ENCODE measurements at places on chromosomes 12 and 14.

DNA sequence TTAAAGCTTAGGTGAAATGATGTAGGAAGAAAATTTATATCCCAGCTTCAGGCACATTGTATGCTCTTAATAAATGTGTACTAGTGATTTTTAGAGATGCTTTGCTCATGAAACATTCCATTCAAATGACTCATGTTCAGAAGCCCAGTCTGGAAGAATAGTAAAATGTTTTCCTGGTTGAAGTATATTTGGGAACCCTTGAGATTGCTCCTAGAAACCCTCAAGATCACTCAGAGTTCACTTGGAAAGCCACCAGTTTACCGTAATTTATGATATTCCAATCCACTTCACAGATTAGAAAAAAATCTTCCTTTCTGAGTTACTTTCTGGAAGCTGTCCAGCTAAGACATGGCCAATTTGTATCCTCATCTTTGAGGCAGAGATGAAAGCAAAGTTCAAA is 186.4 kb downstream of the SYT10 start:
- DNase-seq: no peak

- DNase-seq: no peak
Observed at GRCh38 chr12:128974881-128975280, 121.6 kb downstream of the GLT1D1 start.

- no peak for DNase-seq
Observed at GRCh38 chr14:23482823-23483148, 13.3 kb downstream of the NGDN start.

DNA sequence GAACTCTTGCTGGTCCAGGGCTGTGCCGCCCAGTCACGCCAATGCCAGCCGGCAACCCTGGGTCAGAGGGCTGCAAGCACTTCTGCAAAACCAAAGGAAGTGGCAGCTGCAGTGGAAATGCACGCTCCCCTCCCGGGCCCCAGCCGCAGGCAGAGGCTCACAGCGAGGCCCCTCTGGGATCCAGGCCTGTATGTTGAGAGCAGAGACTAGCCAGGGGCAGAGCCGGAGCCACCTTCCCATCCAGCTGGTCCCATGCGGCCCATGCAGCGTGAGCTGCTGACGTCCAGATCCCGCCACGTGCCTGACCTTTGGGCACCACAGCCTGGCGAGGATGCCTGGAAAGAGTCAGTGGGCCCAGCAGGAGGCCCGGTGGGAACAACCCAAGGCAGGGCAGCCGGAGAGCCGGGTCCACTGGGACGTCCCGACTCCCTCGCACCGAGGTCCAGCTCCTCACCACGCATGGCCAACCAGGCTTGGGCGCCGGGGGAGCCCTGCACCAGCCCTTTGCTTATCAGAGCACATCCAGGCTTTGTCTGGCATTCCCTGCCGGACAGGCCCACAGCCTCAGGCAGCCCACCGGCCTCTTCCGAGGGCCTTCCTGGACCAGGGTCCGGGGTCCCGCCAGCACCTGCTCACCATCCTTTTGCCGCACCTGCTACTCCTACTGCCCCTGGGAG is 4.3 kb downstream of the GPR132 start:
- DNase-seq: peak; percentile 66

DNA sequence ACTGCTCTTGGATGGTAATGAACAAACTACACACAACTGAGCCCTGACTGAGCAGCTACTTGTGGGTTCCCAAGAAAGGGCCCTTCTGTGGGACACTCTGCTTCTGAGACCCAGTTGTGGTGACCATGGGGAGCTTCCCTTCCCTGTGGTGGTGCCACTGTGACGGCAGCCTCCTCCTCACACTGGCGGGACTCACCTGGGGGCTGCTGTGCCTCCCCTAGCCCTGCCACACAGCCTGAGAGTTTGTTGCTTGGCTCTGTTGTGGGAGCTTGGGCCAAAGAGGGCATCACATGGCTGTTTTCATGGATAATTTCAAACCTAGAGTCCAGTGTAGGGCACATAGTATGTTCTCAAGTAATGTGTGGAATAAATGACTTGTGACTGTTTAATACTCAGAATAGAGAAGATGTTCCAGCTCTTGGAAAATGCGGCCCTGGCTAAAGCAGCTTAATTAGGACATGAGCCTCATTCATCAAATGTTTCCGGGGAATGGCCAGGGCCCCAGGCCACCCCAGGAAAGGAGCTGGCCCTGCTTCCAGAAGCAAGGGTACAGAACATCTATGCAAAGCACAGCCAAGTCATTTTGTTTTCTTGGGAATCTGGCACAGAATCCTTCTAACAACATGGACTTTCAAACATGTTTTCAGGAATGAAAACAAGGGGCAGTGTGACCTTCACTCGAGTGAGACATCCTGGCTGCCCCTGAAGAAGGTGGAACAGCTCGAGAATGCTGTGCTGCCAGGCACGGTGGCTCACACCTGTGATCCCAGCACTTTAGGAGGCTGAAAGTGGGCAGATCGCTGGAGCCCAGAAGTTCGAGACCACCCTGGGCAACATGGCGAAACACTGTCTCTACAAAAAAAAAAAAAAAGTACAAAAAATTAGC is 21.2 kb downstream of the ZFYVE21 start:
- DNase-seq: peak; percentile 35

DNA sequence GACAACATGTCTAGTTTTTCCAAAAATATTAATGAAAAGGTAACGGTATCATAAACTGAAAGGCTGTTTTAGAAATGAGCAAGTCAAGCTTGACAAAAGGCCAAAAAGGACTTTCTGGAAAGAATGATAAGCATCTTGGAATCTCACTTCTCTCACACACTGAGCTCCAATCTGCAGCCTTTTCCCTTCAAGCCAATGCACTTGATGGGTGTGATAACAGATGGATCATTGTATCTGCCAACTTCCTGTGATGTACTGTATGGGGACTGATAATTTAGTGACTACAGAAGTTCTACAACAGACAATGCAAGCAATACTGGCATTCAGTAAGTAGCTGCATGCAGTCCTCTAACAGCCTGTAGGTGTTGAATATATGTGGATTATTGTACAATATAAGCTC is 147.1 kb downstream of the MED13L start:
- DNase-seq: no peak

- no peak for DNase-seq
Observed at GRCh38 chr12:57752668-57753000, 524 bp upstream of the CDK4 start.

GRCh38 chr12:82870771-82871377 is 184.2 kb downstream of the TMTC2 start:
- DNase-seq: no peak

- peak; percentile 76 for DNase-seq
Observed at GRCh38 chr12:53989227-53990113, 4.5 kb downstream of the HOXC10 start.

- no peak for DNase-seq
Observed at GRCh38 chr12:103495469-103496456, at the start of gene C12orf42. Gene C12orf42, minus strand, starts transcription at chr12:103495968. Its CDS starts 17,542 bp downstream, at chr12:103478426.

DNA sequence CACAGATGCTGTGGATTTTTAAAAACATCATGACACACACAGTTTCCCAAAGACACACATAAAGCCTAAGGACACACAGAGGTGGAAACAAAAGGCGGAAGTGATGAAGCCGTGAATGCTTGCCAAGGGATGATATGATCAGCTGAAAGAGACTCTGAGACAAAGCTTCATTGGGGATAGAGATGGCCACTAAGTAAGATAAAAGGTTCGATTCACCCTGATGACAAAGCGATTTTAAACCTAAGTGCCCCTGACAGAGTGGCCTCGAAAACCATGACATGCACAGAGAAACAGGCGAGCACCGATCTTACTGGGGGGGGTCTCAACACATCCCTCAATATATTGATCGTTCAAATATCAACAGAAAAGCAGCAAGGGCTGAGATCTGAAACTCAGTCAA is 20.3 kb upstream of the EIF5 start:
- DNase-seq: no peak

DNA sequence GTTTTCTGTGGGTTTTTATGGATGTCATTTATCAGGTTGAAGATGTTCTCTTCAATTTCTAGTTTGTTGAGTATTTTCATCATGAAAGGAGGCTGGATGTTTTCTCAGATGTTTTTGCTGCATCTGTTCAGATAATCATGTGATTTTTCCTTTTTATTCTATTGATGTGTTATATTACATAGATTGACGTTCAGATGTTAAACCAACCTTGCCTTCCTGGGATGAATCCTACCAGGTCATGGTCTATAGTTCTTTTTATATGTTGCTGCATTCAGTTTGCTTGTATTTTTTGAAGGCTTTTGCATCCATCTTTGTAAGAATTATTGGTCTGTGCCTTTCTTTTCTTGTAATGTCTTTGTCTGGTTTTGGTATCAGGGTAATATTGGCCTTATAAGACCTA is 43.9 kb upstream of the LYZ start:
- no peak for DNase-seq

GRCh38 chr14:21072781-21073339 is 2.8 kb downstream of the ARHGEF40 start:
- no peak for DNase-seq

DNA sequence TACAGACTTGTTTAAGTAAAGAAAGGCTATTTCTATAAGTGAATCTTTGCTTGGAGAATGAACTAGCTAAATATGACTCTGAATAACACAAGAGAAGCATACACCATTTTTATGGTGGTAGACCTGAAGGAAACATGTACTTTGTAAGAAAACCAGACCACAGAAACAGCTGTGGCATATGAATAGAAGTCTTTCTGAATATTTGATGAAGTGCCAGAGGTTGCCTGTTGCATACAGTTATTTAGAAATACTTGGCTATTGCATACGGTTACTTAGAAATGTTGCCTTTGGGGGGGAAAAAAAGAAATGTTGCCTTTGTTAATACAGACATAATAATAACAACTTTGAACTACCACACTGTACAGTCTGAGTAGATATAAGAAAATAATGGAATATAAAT is 16.8 kb upstream of the LEMD3 start:
- no peak for DNase-seq

DNA sequence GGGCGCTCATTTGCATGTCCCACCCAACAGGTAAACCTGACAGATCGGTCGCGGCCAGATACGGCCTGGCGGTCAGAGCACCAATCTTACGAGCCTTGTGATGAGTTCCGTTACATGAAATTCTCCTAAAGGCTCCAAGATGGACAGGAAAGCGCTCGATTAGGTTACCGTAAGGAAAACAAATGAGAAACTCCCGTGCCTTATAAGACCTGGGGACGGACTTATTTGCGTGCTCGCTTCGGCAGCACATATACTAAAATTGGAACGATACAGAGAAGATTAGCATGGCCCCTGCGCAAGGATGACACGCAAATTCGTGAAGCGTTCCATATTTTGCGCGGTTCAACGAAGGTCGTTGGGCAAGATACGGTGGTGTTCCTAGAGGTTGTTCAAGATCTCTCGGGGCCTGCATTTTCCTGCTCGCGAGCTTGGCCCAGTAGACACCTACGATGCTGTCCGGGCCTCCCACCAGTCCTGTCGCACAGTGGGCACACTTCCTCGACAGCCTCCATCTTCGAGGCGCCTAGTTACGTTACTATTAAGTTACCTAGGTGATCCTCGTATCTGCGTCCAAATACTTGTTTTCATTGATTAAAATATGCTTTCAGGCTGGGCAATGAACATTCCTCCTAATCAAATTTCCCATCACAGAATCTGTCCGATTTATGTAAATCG is at the start of gene RNU6-7:
Gene RNU6-7, plus strand, starts transcription at position 230 of the 675 bp plus-strand sequence.
- no peak for DNase-seq

GRCh38 chr14:89399594-89400068 is 17.4 kb downstream of the FOXN3 start:
- DNase-seq: peak; percentile 42

- DNase-seq: no peak
Observed at GRCh38 chr14:51789114-51789513, 71.3 kb upstream of the GNG2 start.

GRCh38 chr12:70426620-70427019 is 60.5 kb downstream of the KCNMB4 start:
- no peak for DNase-seq

DNA sequence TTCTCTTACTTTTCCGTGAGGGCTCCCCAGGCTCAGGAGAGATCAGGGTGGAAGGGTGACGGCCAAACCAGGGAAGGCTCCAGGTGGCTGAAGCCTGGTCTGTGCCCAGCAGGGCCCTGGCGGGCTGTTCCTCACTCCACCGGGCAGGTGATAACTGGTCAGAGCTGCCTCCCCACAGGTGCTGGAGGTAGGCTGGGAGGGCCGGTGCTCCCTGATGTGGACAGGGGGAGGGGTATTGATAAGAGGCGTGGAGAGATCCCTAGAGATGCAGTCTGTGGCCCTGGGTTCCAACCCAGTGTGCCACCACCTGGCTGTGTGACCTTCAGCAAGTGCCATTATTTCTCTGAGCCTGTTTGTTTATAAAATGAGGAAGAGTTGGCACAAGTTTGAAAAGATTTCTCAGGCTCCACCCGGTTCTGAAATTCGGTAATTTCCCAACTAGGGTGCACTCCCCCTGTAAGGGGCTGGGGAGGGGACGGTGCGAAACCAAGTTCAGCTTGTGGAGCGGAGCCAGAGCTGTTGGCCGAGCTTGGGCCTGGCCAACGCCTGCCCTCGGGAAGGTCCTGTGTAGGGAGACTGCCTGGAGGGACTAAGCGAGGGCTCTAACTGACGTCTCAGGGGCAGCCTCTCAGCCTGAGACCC is 1.0 kb upstream of the NR4A1 start:
- peak; percentile 83 for DNase-seq

DNA sequence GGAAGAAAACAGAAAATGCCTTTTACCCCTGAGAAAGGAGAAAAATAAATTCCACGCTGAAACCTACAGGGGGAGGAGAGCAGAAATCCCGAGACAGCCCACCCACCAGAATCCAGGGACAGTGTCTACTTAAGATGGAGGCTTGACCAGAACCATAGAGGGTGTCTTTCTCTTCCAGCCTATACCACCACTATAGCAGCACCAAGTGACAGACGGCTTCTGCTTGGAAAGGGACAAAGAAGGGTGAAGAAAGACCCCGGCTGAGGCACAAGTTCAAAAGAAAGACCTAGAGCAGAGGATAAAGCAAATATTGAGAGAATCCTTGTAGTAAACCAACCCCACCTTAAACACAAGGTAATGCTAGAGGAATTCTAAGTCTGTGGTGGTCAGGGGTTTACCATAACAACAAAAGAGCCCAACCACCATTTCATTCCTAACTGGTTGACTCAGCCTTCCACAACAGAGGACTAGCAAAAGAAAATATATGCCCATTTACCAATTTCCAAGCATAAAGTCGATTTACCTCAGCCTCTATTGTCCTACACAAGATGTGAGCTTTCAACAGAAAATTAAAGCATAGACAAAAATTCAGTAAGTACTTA is 105.3 kb upstream of the FOXG1 start:
- no peak for DNase-seq

GRCh38 chr12:120537856-120538220 is 3.7 kb downstream of the RNF10 start:
- no peak for DNase-seq
